Stimulated activated CD4-positive, alpha-beta T cell treated with anti-CD3 and anti-CD28 coated beads, TNF-alpha, amount 100 ng/mL, for 4 hours (primary cell): ENCODE measurements at places on chromosomes 6 and 20.

DNA sequence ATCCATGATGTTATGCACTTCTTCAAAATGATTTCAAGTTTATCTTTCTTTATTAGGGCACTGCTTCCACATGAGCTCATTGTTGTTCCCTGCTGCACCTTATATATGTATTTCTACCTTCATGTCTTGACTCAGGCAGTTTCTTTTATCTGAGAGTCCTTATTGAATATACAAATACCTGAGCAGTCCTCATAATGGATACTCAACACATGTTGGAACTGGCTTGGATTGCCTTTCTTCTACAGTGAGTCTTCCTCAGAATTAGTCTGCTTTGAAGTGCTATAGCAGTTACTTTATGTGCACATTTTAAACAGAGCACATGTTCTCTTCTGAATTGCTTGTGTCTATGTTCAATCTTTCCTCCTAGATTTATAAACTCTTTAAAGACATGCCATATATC is 45.3 kb upstream of the LOC128125822 start:
- no peak for DNase-seq

- DNase-seq: no peak
Observed at GRCh38 chr6:136921381-136921935, 643 bp upstream of the SLC35D3 start.

GRCh38 chr6:13466304-13467215 is 20.8 kb downstream of the GFOD1 start:
- no peak for DNase-seq

DNA sequence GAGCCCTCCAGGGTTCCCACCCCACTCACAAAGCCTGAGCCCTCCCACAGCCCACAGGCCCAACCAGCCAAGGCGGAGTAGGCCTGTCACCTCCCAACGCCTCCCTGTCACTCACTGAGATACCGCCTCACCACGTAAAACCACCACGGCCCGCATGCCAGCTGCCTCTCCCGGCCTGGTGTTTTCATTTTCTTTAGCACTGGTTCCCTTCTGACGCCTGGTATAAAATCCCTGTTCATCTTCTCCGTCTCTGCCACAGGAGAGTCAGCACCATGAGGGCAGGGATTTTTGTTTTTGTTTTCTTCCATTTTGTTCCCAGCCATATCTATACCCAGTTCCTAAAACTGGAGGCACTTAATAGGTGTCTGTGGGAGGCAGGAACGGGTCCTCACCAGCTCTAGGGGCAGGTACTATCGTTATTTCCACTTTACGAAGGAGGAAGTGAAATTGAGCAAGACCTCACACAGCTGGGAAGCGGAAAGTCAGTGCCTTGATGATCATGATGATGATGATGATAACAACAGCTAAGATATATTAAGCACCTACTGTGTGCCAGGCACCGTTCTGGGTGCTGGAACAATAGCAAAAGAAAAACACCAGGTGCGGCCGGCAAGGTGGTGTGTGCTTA is 58.6 kb downstream of the SNAI1 start:
- DNase-seq: no peak

- DNase-seq: no peak
Observed at GRCh38 chr6:113104951-113105350, 752.2 kb upstream of the MARCKS start.

DNA sequence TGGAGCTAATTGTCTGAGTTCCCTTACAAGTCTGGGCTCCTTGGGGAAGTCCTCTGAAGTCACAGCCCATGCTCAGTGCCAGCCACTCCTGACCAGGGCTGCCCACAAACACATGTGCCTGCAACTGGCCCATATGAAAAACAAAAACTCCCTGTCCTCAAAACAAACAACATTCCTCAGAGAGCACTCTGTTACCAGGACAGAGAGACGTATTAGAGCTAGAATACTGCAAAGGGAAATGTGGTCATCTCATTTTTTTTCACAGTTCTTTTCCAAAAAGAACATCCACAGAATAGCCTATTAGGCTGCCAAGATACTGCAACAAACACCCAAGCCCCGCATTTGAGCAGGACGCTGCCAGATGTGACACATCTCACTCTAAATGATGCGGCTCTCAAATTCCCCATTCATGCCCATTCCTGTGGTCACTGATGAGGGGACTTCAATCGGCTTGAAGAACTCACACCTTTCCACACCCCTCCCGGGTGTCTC is 71.1 kb downstream of the SLC22A23 start:
- no peak for DNase-seq
